ENCODE measurements at places on chromosomes 4 and X.
A peak's percentile ranks its signal among the peaks of the same experiment; 100 is the strongest.

DNA sequence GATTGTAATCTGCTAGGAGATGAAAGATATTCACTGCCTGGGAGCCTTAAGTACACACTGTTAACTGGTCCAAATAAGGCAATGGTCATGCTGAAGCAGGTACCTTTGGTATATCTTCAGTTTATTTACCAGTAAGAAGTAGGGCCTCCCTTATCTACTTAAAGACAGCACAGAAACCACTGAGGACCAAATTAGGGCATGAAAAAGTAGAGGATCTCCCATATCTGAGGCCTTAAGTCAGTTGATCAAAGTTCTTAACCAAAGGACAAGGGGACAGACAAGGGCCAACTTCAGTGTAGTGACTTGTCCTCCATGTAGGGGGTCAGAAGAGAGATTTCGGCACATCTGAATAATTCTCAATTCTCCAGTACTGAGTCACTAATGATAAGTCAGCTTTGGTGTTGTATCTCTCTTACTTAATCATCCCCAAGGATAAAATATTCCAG lies 59.1 kb downstream of the AMELX start:
- no peak for DNase-seq

GRCh38 chr4:79294064-79294463 lies 31.8 kb downstream of the NAA11 start:
- DNase-seq: no peak

- DNase-seq: no peak
Observed at GRCh38 chr4:47368211-47368610, 95.3 kb downstream of the COMMD8 start.

DNA sequence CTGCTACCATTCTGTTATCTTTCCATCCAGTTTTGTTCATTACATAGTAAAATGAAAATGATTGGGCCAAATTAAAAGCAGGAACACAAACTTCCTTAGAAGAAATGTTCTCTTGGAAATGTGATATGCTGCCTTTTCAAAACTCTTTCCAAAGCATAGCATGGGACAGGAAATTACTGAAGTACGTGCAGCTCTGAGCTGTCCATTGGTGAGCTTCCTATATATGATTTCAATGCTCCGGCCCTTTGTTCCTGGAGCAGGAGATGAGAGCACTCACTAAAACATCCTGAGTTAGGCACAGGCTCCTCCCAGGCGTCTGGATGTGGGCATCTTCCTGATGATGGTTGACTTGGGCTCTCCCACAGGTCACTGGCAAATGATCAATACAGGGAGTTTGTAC lies 33.0 kb upstream of the ANXA3 start:
- DNase-seq: no peak

DNA sequence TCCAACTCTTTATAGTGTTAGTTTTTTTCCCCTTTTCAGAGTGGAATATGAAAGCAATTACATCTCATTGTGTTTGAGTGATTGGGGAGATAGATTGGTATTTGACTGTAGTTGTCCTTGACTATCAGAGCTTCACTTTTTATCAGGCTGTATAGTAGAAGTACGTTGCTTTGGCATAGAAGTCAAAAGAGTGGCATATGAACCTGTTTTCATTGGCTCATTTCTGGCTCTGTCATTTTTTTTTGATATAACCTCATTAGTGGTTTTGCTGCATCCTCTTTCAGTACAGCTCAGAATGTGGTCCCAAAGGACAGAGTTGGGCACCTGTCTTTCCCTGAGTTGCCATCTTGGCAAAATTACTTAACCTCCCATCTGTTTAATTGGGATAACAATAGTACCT lies 1.4 kb downstream of the TMA16 start:
- no peak for DNase-seq

GRCh38 chrX:19750028-19750782 lies 137.2 kb downstream of the SH3KBP1 start:
- no peak for DNase-seq

- DNase-seq: no peak
Observed at GRCh38 chr4:41461780-41462307, 76.1 kb upstream of the LIMCH1 start.

DNA sequence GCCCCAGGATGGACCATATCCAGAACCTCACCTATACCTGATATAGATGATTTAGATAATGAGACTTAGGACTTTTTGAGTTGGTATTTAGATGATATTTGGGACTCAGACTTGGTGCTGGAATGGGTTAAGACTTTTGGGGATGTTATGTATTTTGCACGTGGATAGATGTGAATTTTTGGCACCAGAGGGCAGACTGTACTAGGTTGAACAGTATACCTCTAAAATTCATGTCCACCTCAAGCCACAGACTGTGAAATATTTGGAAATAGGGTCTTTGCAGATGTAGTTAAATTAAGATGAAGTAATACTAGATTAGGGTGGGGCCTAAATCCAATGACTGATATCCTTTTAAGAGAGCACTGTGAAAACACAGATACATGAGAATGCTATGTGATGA lies 15.6 kb downstream of the RBM41 start:
- no peak for DNase-seq

DNA sequence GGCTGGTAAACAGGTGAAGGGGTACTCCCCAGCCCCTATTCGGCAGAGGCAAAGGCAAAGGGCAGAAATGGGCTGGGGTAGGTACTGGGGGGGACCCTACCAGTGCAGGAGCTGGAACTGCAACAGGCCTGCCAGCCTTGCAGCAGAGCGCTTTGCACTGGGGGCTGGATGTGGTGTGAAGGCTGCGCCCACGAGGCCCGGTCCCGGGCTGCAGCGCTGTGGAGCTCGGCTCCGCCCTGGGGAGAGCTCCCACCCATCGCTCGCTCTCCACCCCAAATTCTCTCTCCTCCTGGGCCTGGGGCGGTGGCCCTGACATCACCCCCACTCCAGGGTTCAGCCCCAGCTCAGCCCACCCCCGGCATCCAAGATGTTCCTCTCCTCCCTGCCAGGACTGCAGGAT lies 24.2 kb downstream of the IQSEC2 start:
- DNase-seq: no peak

DNA sequence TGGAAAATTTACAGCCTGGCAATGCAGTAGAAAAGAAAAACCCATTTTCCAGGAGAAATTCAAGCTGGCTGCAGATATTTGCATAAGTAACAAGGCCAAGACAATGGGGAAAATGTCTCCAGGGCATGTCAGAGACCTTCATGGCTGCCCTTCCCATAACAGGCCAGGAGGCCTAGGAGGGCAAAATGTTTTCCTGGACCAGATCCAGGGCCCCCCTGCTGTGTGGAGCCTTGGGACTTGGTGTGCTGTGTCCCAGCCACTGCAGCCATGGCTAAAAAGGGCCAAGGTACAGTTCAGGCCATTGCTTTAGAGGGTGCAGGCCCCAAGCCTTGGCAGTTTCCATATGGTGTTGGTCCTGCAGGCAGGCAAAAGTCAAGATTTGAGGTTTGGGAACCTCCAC lies 29.8 kb downstream of the SOX3 start:
- no peak for DNase-seq

DNA sequence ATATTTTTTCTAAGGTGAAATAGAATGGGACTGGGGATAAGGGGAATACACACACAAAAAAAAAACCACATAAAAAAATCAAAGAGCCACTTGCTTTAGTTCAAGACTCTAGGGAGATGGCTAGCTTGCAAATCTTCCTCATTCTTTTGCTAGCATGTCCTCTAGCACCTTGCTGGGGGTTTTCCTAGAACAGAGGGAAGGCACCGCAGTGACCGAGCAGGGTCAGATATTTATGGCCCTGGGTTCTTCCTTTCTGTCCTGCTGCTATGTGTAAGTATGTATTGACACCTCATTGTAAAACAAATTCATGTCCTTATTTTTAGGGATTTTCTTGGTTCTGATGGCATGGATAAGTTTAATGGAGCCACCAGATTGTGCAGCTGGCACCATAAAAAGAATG lies 81.2 kb downstream of the SHISA3 start:
- DNase-seq: no peak

- DNase-seq: no peak
Observed at GRCh38 chr4:2417765-2418649, at the start of gene ZFYVE28. ZFYVE28 (minus strand) TSS chr4:2418645; CDS start chr4:2418323, 322 bp downstream.

GRCh38 chr4:26067035-26067434 lies 153.0 kb downstream of the SMIM20 start:
- DNase-seq: no peak

DNA sequence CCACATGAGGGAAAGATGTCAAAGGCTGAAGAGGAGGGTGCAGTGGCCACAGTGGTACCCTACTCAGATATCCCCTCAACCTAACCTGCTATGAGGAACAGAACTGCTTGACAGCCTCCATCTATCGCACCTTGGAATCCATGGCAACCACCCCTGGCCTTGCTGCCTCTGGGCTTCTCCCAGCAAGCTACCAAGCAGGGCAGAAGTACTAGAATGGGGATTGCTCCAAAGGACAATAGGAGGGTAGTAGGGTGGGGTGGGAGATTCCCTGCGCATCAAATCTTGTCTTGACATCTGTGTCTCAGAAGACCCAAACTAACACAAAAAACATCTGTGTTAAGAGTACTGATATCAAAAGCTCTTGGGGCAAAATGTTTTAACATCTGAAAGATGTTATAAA lies 118.2 kb downstream of the FBXW7 start:
- DNase-seq: no peak

DNA sequence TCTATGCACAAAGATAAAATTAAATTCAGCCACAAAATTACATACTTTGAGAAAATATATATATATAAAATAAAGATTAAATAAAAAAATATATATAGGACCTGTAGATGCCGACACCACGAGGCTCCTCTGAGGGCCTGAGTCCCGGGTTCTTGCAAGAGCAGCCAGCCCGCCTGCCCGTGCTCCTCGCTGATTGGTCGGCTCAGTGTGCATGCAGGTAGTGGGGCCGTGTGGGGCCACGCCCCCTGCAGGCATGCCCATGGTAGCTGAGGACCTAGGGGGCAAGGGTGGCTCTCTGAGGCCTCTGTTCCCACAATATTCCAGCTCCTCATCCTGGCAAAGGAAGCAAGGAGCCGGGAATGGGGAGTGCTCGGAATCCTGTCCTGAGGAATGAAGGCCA lies 80.5 kb upstream of the AMELX start:
- no peak for DNase-seq

GRCh38 chr4:70713453-70714078 lies 8.2 kb upstream of the RUFY3 start:
- no peak for DNase-seq

GRCh38 chr4:177118596-177118995 lies 191.1 kb upstream of the NEIL3 start:
- no peak for DNase-seq

DNA sequence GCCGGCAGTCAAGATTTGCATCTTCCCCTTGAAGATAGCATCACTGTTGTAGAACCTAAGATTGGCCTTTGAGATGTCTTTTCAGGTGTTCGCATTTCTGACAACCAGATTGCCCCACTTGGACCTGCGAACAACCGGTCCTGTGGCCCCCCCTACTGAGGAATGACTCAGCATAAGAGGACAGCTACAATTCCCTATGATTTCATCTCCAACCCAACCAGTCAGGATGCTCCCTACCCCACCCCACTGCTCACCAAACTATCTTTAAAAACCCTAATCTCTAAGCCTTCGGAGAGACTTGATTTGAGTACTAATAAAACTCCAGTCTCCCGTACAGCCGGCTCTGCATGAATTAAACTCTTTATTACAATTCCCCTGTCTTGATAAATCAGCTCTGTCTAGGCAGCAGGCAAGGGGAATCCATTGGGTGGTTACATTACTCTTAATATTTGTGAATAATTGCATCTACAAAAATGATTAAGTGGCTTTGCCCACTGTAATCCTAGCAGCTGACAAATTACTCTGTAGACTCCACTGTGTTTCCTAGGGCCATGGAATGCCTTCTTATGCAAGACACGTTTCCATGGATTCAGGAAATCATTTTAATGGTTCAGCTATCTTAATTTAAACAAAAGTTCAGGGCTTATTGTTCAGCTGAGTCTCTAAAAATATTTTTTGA lies 95.4 kb downstream of the GPR143 start:
- no peak for DNase-seq

GRCh38 chr4:79651456-79651855 lies 243.4 kb upstream of the GK2 start:
- peak; percentile 50 for DNase-seq

GRCh38 chrX:132442691-132443090 lies 46.1 kb downstream of the MBNL3 start:
- DNase-seq: no peak

GRCh38 chrX:139224953-139225665 lies 305.4 kb upstream of the F9 start:
- peak; percentile 74 for DNase-seq

DNA sequence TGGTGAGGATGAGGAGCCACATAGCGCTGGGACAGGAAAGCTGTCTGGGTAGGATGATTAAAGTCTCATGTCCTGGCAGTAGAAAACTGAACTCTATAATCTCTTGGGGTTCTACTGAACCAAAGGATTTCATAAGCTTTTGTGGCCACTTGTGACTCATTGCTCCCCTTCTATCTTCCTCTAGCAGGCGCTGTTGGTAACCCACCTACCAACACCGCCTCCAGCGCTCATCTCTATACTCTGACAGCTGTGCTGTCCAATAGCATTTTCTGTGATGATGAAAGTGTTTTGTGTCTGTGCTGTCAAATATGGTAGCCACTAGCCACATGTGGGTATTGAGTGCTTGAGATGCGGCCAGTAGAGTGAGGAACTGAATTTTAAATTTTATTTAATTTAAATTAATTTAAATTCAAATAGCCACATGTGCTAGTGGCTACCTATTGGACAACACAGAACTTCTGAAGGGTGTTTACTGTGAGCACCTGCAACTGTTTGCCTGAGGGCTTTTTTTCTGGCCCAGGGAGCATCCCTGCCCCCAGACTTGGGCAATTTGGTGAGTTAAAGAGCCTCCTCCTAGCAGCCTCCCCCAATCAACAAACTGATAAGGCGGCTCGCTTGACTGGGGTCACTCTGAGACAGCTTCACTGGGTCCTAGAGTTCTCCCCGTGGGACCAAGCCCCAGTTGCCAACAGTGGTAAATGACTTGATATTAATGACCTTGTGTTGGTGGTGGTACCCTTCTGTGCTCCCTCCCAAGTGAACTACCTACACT lies 169.2 kb upstream of the ATP6AP2 start:
- no peak for DNase-seq

GRCh38 chrX:17164079-17164478 lies 210.9 kb upstream of the NHS start:
- no peak for DNase-seq

- no peak for DNase-seq
Observed at GRCh38 chr4:98521486-98521885, 136.9 kb downstream of the TSPAN5 start.

DNA sequence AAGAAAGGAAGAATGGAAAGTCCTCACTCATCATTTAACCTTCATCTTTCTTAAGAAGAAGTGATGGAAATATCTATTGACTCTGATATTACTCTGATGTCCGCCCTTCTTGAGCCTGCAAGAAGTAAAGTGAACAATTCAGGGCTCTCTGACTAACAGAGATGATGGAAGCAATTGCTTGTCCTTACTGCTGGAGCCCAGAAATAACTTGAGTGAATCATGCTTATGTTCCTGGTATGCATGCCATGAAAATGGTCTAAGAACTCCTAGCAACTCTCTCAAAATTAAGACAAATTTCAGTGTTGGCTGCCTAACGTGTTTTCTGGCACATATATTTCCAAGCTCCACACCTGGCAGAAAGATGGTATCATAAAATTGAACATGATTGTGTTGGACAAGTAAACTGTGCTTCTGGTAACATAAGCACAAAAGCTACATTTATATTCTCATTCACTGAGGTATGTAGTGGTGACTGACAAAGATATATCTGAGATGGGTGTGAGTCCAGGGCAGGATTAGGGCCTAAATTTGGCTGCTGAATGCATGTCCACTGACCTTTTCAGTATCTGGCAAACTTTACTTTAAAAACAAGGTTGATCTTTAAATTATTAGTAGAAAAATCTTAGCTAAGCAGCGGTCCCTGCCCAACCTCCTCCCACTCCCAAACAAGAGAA lies 109.2 kb upstream of the OTUD4 start:
- DNase-seq: no peak

All from iPS DF 19.7 (cell line).